ENCODE measurements at places on chromosomes 16 and 17.

DNA sequence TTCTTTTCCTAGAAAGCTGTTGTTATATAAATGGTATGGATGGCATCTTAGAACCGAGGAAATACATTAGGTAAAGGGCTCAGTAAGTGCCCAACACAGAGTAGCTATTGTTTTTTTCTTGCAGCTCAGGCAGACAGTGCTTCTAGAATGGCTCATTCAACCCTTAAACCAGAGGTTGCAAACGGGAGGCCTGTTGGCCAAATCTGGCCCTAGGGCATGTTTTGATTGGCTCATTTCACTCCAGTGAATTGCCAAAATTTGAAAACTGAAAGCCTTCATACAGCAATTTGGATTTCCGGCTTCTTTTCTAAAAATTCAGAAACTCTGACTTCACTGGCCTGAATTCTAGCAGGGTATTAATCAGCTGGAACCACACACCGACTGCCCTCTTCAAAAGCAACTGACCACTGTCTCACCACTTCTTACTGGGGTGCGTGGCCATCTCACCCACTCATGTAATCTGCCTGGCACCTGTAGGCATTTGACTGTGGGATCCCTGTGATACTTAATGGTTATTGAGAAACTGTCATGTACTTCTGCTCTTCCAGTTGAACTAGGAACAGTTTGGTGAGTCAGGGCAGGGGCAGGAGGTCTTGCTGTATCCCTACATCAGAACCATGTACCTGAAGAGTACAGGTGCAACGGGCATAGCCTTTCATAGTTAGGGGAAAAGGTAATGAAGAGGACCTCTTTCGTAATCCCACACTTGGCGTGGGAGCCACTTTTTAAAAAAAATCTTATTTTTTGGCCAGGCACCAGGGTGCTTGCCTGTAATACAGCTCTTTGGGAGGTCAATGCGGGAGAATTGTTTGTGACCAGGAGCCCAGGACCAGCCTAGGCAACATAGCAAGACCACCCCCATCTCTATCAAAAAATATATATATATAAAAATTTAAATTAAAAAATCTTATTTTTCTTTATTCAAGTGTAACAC is 53.6 kb upstream of the SCNN1B start:
- DNase-seq = no peak

- peak; percentile 32 for DNase-seq
Measured at GRCh38 chr17:56723421-56723820, 110.3 kb downstream of the C17orf67 start.

GRCh38 chr16:62201911-62202310 is 165.7 kb upstream of the CDH8 start:
- no peak for DNase-seq

GRCh38 chr17:57440522-57441269 is 184.4 kb downstream of the MSI2 start:
- peak; percentile 66 for DNase-seq

Data from HFFc6 (cell line).